Forelimb muscle (tissue), 1 donor: ENCODE measurements at places on chromosomes 11 and 22.
A peak's percentile ranks its signal among the peaks of the same experiment; 100 is the strongest.

DNA sequence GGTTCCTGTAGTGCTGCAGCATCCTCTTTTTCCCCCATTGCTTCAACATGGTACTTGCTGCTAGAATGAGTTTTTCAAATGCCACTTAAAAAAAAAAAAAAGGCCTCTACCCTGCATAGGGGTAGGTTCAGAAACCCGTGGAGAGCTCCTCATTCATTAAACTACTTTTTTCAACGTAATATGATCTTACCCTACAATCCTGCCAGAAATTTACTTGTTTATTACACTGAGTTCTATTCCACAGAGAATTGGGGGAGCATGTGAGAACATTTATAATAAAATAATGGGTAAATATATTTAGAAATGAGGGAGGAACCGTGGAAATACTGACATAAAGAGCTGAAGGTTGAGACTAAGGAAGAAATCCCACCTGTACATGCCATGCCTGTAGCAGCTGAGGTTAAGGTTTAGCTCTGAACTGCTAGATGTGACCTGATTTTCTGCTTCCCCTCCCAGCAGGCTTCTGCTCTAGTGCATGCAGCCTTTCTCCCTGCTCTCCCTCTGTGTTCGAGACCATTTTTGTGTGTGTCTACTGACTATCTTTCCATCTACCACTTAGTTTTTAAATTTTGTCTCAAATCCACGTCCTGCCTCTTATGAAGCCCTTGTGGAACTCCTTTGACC lies 225.7 kb downstream of the DDX10 start:
- DNase-seq = peak; percentile 8

DNA sequence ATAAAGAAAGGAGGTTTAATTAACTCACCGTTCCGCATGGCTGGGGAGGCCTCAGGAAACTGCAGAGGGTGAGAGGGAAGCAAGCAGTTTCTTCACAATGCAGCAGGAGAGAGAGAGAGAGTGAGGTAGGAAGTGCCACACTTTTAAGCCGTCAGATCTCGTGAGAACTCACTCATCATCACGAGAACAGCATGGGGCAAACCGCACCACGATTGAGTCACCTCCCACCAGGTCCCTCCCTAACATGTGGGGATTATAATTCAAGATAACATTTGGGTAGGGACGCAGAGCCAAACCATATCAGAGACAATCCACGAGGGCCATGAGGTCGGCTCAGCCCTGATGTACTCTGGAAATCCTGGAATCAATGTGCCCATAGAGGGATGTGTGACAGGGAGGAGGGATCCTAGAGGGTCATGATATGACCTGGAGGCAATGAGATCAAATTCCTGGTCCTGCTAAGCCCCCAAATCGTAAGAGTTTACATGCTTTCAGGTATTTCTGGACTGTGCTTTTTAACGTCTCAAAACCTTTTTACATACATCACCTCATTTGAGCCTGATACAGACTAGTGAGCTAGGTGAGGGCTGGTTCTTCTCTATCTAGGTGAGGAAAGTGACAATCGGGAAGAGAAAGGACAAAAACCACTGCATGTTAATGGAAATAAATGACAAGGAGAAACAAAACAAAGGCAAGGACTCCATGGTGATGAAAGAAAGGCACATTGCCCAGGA lies 19.5 kb upstream of the RASSF10 start:
- no peak for DNase-seq

DNA sequence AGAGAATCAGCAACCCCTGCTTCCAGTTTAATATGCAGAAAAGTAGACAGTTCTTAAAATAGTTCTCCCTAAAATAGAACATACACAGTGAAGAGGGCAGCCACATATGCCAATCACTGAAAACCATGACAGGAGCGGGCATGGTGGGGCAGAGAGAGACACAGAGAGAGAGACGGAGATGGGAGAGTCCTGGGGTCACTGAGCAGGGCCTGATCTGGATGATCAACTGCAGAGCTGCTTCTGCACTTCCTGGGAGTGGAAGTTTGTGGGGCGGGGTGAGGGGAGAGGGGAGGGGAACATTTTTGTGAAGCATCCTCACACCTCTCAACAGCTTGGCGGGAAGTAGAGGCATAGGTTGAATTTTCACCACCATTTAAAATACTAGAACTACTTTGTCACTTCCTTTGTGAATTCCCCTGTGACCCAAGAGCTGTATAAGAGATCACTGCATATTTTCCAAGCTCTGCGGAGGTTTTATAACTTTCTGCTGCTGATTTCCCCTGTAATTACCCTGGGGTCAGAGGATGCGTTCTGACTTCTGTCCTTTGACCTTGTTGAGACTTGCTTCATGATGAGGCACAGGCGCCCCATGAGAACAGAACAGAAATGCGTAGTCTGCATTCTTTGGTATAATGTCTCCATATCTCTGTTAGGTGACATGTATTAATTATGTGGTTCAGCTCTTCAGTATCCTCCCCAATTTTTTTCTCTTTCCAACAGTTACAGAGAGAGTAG lies 419.4 kb downstream of the BRD1 start:
- no peak for DNase-seq

DNA sequence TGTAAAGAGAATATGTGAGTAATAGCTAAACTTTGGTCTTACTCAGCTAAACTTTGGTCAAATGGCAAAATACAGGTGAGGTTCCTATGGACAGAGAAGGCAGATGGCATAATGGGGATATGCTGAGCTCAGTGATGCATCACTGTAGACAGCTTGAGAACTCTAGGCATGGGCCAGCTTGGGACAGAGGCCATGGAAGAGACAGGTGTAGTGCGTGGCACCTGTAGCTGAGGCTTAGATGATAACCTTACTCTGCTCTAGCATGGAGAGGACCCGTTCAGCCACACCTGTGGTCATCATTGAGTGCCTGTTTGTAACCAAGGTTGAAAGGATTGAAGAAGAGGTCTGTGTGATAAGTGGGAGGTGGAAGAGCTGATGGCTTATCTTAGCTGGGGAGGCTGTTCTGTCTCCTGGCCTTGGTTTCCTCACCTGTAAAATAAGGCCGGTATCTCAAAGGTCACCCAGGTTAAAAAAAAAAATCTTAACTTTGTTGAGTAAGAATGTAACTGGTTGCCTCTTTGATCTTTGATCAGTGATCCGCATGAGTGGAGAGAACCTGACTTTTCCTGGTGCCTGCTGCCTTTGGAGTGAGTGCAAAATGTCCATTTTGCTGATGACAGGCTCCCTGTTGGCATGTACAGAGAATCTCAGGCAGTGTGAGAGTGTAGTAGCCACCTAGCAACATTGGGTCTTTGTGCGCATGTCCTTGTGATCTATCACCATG lies 48.6 kb downstream of the ZNRF3 start:
- DNase-seq = no peak

DNA sequence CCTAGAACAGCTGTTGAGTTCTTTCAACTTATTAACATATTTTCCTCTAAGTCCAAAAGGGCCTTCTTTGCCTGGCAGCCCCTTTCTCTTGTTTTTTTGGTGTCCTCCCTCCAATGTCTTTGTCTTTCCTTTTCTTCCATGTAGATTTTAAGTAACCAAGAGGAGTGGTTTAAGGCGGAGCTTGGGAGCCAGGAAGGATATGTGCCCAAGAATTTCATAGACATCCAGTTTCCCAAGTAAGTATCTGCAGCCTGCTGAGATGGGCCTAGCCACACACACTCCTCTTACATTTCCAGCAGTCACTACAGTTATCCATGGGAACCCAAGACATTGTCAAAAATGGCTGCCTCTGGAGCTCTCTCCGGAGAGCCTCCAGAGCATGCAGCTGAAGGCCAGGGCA lies 4.5 kb upstream of the TMA7B start:
- no peak for DNase-seq

DNA sequence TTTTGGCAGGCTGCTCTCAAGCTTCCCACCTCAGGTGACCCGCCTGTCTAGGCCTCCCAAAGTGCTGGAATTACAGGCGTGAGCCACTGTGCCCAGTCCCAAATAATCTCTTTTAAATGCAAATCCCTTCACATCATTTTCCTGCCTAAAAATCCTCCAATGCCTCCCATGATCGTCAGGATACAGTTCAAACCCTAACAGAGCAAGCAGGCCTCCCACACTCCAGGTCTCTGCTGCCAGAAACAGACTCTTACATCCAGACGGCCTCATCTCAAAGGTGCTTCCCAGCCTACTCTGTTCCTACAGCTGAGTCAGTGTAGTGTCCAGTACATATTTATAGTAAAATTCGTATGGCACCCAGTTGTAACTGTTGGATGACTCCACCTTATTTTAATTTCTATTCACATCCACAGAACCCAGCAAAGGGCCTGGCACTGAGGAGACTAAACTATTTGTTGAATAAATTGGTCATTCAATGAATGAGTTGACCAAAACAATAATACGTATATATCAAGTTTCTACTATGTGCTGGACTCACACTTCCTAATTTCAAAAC lies 8.2 kb downstream of the SIRT3 start:
- DNase-seq = no peak

- DNase-seq = no peak
These were observed 1.3 kb upstream of the TMEM25 start for GRCh38 chr11:118529584-118530175.

GRCh38 chr11:561148-562003 lies 606 bp downstream of the RASSF7 start:
- no peak for DNase-seq

DNA sequence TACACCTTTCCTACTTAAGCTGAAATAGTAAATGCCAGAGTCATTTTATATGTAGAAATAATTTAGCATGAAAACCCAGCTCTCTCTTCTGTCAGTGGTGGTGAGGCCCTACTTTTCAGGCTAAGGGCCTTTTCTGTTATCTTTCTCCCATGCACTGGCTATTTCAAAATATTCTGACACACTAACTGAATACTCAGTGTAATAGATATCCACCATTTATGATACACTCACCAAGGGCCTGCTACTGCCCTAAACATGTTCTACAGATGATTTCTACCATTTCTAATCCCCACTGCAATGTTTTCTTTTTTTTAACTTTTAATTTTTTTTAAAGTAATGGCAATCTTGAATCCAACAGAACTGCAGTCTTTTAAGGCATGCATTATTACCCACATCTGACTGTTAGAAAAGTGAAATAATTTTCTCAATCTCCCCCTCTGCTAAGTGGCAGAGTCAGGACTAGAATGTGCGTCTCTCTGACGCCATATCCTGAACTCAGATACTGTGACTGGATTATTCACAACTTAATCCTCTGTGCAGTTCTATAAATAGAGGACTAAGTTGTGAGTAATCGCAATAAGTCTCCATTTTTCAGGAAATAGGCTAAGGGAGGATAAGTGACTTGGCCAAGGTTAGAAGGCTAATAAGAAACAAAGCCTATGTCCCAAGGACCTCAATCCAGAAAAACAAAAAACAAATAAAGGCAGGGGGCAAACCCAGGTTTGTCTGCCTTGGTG lies 44.0 kb downstream of the GRAMD1B start:
- DNase-seq = no peak

DNA sequence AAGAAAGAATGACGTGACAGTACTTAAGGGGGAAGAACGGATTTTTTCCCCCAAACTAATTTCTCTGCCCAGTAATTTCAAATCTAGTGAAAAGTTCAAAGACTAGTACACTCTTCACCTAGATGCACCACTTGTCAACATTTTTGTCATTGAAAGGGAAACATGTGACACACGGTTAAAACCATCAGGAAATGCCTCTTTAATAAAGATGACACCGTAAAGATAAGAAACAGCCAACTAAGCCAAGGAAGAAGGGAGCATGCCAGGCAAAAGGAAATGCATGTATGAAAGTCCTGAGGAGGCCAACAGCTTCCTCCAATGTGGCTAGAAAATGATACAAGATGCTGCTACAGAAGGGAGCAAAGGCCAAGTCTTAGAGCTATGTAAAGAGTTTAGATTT lies 49.4 kb downstream of the RSF1 start:
- no peak for DNase-seq
